Posterior cingulate gyrus (tissue), 11 donors: ENCODE measurements at places on chromosomes 5 and 9.

- DNase-seq: no peak
Observed at GRCh38 chr9:116282597-116282996, 129.0 kb downstream of the PAPPA start.

- no peak for DNase-seq
Observed at GRCh38 chr5:108543486-108543885, 161.6 kb upstream of the FBXL17 start.

DNA sequence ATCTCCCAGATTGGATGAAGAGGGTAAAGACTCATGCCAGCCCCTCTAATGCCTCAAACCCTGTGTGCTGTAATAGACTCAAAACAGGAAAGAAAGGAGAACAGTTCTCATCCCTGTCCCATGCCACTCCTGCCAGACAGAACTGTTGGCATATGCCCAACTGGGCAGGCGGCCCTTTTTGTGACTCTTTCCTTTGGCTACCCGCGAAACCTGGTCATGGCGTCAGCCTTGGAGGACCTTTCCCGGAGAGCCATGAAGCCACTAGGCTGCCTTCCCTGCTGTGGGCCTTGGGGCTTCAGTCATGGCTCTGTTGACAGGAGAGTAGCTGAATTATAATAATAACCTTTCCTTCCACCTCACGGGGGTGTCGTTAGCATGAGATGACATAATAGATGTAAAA, 75.9 kb upstream of the SEMA6A start:
- peak; percentile 35 for DNase-seq

- no peak for DNase-seq
Observed at GRCh38 chr5:56309262-56309826, 76.2 kb upstream of the ANKRD55 start.

DNA sequence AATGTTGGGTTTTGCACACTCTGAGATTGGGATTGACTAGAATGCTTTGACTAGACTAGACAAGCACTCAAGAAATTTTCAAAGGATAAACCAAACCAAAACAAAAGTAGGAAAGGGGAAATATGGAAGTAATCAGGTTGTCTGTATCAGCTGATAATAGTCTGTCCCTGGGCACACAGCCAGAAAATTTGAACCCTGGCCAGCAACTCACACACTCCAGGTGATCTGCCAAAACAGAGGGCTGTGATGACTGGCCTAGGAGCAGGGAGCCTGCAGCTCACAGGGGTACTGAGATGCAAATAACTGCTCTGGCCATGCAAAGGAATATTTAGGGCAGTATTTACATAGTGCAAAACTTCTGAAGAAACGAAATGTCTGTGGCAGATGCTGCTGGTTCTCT, 112.3 kb upstream of the SMIM23 start:
- DNase-seq: no peak

DNA sequence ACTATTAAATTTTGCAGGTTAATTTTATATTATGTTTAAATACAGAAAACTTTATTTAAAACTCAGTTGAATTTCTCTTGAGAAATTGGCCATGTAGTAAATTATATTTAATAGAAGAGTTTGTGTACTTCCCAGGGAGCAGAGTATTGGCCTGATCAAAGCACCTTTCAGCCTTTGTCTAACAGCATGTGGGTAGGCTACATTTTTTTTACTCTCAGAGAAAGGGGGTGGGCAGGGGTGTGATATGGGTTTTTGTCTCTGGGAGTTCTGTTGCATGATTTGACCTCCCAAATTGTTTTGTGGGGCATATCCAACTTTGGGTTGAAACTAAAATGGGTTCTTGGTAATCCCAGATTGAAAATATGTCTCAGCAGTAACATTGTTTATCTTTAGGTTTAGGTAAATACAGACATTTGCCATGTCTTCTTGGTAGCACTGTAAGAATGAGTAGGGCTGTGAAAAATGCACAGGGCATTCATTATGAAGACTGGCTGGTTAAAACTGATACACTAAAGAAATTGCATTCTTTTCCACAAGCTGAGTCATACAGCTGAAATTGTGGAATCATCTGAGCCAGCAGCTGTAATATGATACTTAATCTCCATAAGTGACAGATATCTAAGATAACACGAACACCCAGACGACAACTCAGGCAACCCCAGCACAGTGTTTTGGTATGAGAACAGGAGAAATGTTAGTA, 75.4 kb upstream of the CDKN2B start:
- no peak for DNase-seq

- no peak for DNase-seq
Observed at GRCh38 chr9:33161011-33161588, 6.0 kb downstream of the B4GALT1 start.

DNA sequence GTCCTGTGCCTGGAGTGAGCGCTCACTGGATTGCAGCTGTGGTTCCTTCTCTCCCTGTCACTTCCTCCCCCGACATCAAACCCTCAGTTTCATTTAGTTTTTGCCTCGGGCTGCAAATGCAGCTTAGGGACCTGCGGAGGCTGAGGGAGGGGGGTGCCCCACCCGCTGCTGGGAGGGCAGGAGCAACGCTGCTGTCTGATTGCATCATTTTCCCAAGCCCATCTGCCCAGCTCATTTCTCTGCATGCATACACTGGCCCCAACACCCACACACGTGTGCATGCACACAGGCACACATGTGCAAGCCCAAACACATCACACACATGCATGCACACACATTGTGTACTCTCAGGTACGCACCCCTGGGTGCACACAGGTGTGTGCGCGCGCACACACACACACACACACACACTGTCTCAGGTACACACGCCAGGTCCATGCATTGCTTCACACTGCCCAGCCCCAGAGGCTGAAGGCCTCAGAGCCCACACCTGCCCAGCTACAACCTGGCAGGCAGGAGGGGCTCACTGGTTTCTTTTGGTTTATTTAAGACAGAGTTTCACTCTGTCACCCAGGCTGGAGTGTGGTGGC, 3.4 kb downstream of the ASS1 start:
- no peak for DNase-seq

DNA sequence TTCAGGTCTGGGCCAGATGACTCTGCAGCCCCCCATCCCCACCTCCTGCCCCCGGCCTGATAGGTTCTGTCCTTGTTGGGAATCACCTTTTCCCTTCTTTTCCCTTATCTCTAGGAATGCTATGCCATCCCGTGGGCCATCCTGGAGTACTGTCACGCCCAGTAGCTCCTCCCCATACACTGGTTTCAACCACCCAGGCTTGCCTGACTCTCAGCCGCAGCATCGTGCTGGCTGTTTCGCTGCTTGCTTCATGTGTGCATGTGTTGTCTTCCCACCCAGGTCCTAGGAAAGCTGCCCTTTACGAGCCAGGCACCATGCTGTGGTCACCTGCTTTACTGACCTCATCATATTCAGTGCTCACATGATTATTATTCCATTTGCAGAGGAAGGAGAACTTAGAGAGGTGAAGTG, 71.8 kb downstream of the ANGPTL2 start:
- DNase-seq: no peak

- no peak for DNase-seq
Observed at GRCh38 chr5:95331358-95331757, 46.5 kb upstream of the MCTP1 start.

- DNase-seq: no peak
Observed at GRCh38 chr9:71814815-71815214, 46.5 kb upstream of the CEMIP2 start.

- peak; percentile 59 for DNase-seq
Observed at GRCh38 chr5:9265441-9266287, 280.2 kb downstream of the SEMA5A start.

DNA sequence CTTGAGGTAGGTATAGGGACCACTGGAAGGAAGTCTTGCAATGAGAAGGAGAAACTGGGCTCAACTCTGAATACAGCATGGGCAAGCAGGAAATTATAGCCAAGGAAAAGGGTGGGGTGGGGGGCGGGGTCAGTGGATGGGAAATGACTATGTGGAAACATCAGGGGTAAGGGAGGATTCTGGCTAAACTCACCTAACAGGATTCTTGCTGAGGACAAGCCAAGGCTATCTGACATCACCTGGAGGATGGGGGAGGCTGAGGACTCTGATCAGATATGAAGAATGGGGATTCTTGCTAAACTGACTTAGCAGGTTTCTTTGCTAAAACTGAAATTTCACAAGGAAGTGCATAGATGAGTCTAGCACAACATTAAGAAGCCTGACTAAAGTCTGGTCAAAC, 40.8 kb downstream of the CTSL start:
- no peak for DNase-seq

DNA sequence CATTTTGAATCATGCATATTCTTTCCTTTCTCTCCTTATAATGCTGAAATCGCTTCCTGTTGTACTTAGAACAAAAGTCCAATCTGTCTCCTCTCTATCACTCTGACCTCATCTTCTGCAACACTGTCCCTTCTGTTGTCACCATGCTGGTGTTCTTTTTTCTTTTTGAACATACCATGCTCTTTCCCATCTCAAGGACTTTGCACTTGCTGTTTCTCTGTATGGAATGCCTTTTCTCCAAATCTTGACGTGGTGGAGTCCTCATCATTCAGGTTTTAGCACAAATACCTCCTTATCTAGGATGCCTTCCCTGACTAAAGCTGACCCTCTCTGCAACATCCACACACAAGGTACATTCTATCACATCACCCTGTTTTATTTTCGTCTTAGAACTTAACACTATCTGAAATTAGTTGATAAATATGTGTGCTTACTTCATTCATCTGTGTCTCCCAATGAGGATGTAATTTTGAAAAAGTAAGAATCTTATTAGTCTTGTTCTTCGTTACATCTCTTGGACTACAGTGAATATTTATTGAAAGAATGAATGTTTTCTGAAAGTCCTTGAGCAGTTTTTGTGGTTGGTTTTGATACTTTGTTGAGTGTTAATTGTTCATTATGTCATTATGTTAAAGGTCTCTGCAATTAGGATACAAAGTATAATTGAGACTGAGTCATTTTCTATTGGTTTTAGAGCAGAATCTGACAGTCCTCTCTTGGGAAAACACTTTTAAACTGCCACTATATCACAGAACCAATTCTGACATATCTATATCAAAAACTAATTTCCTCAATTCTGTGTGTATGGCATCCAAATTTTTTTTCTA, 145.3 kb upstream of the RASA1 start:
- no peak for DNase-seq

- no peak for DNase-seq
Observed at GRCh38 chr9:14466429-14466818, 152.5 kb upstream of the NFIB start.

GRCh38 chr5:42235241-42235640, 188.0 kb upstream of the GHR start:
- DNase-seq: no peak

GRCh38 chr9:69743930-69744329, 15.9 kb downstream of the PTAR1 start:
- no peak for DNase-seq

- DNase-seq: no peak
Observed at GRCh38 chr5:88841212-88841611, 41.8 kb downstream of the MEF2C start.

DNA sequence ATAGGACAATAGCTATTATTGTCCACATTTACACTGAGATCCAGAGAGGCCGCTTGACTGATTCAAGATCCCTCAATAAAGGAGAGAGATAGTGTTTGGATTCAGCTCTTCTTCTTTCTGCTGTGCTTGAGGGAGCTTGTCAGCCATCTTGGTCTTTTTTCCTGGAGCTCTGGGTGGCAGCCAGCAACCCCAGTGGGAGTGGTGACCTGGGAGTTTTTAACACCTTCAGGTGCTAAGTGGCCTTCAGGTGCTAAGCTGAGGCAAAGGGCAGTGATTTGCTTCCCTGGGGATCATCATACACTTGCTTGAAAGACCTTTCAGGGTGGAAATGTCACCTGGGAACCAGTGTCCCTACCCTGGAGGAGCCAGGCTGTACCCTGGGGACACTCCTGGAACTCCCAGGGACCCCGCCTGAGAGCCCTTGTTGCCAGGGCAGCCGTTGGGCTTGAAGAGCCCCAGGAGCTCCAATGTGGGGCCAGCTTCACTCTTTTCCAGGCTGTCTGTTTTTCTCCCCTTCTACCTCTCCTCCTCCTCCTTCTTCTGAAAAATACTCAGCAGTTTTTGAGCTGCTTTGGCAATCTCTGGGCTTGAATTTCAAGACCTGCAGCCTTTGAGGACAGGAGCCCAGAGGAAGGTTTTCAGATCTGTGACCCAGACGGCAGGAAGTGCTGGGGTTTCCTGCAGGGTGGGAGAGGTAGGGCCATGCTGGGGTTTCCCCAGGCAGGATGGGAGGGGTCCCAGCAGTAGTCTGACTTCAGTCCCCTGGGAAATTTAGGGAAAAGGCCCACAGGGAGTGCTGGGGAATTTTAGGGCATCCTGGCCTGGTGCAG, 59.7 kb downstream of the FGF18 start:
- no peak for DNase-seq

DNA sequence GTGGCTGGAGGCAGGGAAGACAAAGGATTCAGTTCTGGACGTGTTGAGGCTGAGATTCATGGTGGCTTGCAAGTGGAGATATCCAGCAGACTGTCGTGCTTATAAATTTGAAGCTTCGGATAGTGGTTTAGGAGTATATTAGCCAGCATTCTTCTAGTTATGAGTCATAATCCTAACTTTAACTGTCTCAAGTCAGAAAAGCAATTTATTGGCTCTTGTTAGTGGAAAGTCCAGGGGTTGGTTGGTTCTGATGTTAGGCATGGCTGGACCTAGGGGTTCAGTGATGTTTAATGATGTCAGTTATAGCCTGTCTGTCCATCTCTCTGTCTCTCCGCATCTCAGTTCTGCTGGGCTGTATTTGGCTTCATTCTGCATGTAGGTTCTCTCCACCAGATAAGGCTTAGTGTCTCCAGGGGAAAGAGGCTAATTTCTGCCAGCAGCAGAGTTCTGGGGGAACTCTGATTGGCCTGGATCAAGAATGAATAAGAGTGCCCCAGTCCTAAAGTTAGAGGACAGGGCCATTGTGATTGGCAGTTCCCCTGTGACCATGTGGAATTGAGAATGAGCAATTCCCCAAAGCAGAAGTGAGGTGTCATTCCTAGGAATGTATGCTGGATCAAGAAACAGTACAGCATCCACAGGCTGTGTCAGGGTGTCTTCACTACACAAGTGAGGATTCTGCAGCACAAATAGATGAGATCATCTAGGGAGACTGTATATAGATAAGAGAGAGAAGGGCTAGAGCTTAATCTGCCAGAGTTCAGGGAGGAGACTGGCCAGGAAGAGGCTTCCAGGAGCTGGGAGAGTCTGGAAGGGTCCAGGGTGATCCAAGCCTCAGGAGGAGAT, 72.9 kb upstream of the SHB start:
- DNase-seq: no peak

DNA sequence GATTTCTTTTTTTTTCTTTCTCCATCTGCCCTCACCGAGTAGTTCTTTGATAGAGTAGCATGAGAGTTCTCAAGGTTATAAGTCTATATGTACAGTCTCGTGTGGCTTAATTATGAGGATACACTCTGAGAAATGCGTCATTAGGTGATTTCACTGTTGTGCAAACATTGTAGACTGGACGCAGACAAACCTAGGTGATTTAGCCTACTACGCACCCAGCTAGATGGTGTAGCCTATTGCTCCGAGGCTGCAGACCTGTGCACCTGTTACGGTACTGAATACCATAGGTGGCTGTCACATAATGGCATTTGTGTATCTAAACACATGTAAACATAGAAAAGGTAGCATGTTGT, 26.9 kb upstream of the CORO2A start:
- DNase-seq: no peak
